ENCODE measurements at places on chromosomes 4 and X. TPM values are rescaled to one million over a fixed set of nuclear protein-coding genes. Genes with fewer than 3 reads are reported as not detected.

DNA sequence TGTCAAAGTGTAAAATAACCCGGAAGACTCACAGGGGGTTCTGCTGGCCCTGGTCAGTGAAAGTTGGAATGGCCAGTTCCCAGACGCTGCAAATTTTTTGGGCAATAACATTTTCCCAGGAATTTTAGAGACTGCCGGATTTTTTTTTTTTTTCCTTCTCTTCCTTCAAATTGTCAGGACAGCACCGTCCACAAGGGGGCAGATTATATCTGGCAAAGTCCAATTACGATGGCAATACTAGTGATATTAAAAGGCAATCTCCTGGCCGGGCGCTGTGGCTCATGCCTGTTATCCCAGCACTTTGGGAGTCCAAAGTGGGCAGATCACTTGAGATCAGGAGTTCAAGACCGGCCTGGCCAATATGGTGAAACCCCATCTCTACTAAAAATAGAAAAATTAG, 20.5 kb downstream of the SLC25A5 start:
- no peak for DNase-seq
- H3K4me1 ChIP-seq, result peaks cover 6% of the 10 kb centered on the region
- H3K4me3 ChIP-seq, result no peak overlapping the region
- H3K27ac ChIP-seq, result no peak overlapping the region
- H3K36me3 ChIP-seq, result no peaks in the 10 kb centered on the region

DNA sequence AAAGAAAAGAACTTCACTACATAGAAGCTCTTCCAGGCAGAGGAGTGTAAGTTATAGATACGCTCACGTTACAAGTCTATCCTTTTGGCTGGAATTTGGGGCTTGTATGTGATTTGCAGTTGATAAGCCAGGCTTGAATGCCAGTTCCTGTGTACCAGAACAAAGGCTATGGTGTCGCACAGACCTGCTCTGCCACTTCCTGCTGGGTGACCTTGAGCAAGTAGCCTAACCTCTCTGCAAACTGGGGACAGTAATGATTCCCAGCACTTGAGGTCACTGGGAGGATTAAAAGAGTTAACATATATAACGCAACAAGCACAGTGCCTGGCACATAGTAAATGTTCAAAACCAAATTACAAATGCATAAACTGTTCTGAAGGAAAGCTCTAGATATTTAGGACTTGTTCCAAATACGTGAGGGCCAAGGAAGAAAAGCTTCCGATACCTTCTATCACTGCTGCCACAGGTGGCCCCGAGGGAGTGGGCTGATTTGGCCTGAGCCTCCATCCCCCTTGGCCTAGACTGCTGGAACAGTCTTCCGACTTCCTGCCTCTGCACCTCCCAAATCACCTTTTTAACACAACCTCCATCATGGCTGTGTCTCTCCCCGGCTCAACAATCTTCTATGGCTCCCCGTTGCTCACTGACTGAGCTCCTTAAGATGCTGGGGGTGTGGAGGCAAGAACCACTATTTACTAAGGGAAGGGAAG, 1.3 kb upstream of the SOWAHD start:
- peaks cover 39% of the 10 kb centered on the region for H3K4me1 ChIP-seq
- H3K36me3 ChIP-seq, result no peaks in the 10 kb centered on the region
- H3K4me3 ChIP-seq, result peak overlapping the region; percentile 77
- no peaks in the 10 kb centered on the region for H3K27me3 ChIP-seq
- no peak for DNase-seq

DNA sequence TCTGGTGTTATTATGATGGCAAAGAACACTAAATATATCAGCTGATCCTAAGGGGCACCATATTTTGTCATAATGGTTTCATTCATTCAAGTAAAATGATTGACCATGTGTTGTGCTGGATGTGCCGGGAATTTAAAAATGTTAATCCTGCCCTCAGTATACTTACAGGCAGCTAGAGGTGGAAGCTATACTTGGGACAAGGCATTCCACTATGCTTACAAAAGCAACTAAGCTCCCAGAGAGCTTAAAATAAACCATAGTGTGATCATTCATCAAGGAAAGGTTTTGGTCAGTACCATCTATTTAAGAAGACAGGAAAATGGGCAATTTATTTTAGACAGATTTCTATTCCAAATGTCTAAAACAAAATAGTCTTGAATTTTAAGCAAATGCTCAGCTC, 46.4 kb downstream of the NR3C2 start:
- peaks cover 1% of the 10 kb centered on the region for H3K4me1 ChIP-seq
- no peak for DNase-seq
- no peak overlapping the region for H3K4me3 ChIP-seq
- peaks cover 3% of the 10 kb centered on the region for H3K36me3 ChIP-seq

- H3K36me3 ChIP-seq, result no peaks in the 10 kb centered on the region
- H3K27me3 ChIP-seq, result no peaks in the 10 kb centered on the region
- H3K4me3 ChIP-seq, result no peak overlapping the region
- H3K4me1 ChIP-seq, result no peaks in the 10 kb centered on the region
Observed at GRCh38 chrX:36859231-36859630, 148.9 kb upstream of the FAM47C start.

DNA sequence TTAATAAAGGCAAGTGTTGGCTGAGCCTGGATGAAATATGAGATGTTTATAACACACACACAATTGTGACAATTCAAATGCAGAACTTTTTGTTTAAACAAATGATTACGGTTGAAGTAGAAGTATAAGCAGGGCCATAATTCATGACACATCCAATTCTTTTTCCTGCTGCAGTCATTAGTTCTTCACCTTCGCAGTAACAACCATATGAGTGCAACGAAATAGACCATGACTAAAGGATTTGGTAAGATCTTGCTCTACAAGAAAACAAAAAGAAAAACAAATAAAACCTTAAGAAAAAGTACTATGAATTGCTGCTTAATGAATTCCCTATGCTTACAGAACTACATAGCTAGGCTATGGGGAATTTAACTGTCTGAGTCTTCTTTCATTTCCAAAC, 13.9 kb upstream of the BMPR1B start:
- H3K4me1 ChIP-seq, result no peaks in the 10 kb centered on the region
- H3K4me3 ChIP-seq, result no peak overlapping the region
- H3K27me3 ChIP-seq, result peaks cover 4% of the 10 kb centered on the region
- no peak for DNase-seq

DNA sequence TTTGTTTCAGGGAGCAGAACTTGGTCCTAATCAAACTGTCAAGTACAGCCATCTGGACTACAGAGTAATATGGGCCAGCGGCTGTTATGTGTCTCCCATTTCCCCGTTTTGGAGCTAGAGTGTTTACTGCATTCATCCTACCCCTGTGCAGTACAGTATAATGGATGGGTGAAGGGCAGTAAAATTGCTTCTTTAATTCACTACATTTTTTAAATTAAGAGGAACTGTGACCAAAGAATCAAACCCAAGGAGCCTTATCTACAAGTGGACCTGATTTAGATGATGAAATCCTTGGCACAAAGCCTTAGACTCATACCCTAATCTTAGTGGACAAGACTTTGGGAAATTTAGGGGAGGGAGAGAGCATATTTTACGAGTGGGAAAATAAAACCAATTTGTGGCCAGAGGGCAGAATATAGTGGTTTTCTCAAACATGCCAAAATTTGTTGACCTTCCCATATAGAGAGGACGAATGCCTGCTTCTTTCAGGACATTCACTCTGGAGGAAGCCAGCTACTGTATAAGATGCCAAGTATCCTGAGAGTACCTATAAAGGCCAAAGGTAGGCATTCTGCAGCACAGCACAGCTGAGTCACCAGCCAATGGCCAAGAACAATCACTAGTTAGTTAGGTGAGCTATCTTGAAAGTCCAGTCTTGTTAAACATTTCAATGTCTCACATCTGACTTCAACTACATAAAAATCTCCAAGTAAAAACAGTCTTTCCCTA, 253.8 kb upstream of the KCNIP4 start:
- H3K27ac ChIP-seq, result no peak overlapping the region
- no peak for DNase-seq
- no peak overlapping the region for H3K4me3 ChIP-seq
- no peaks in the 10 kb centered on the region for H3K4me1 ChIP-seq
- H3K36me3 ChIP-seq, result no peaks in the 10 kb centered on the region

- H3K4me1 ChIP-seq, result no peaks in the 10 kb centered on the region
- H3K27me3 ChIP-seq, result no peaks in the 10 kb centered on the region
- no peaks in the 10 kb centered on the region for H3K36me3 ChIP-seq
- no peak overlapping the region for H3K4me3 ChIP-seq
- DNase-seq, result no peak
Observed at GRCh38 chr4:156378033-156378665, 424.5 kb upstream of the CTSO start.

GRCh38 chr4:23260511-23260910, 567.8 kb downstream of the GBA3 start:
- H3K4me3 ChIP-seq, result no peak overlapping the region
- no peak for DNase-seq
- H3K27ac ChIP-seq, result no peak overlapping the region
- peaks cover 3% of the 10 kb centered on the region for H3K27me3 ChIP-seq
- no peaks in the 10 kb centered on the region for H3K36me3 ChIP-seq

GRCh38 chr4:48490680-48491513, 845 bp downstream of the ZAR1 start:
- H3K27ac ChIP-seq, result no peak overlapping the region
- no peak overlapping the region for H3K4me3 ChIP-seq
- peaks cover 46% of the 10 kb centered on the region for H3K27me3 ChIP-seq
- H3K36me3 ChIP-seq, result peaks cover 3% of the 10 kb centered on the region

DNA sequence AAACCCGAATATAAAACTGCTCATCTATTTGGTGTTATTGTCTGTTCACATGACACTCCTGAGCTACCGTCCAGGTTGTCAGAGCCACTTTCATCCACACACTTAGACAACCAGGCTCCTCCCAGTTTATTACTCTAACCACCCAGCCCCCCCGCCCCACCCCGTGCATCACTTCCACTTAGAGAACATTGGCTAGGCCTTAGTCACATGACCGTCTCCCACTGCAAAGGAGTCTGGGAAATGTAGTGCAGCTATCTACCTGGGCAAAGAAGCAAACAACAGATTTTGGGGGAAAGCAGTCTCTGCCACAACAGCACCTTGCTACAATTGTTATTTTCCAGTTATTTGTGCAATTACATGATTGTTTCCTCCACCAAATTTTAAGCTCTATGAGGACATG, 57.6 kb upstream of the RBPJ start:
- DNase-seq, result no peak
- H3K4me1 ChIP-seq, result no peaks in the 10 kb centered on the region
- no peak overlapping the region for H3K4me3 ChIP-seq
- H3K27ac ChIP-seq, result no peak overlapping the region

GRCh38 chrX:723781-724180, 93.2 kb downstream of the SHOX start:
- DNase-seq, result no peak
- peaks cover 1% of the 10 kb centered on the region for H3K36me3 ChIP-seq
- H3K27me3 ChIP-seq, result no peaks in the 10 kb centered on the region
- no peaks in the 10 kb centered on the region for H3K4me1 ChIP-seq
- H3K4me3 ChIP-seq, result no peak overlapping the region
- H3K27ac ChIP-seq, result no peak overlapping the region

GRCh38 chr4:29262986-29263385, 1457.2 kb upstream of the PCDH7 start:
- H3K4me1 ChIP-seq, result no peaks in the 10 kb centered on the region
- no peaks in the 10 kb centered on the region for H3K36me3 ChIP-seq
- H3K27me3 ChIP-seq, result no peaks in the 10 kb centered on the region

GRCh38 chr4:19727141-19727540, 524.6 kb upstream of the SLIT2 start:
- H3K36me3 ChIP-seq, result no peaks in the 10 kb centered on the region
- no peaks in the 10 kb centered on the region for H3K27me3 ChIP-seq
- no peak overlapping the region for H3K27ac ChIP-seq

DNA sequence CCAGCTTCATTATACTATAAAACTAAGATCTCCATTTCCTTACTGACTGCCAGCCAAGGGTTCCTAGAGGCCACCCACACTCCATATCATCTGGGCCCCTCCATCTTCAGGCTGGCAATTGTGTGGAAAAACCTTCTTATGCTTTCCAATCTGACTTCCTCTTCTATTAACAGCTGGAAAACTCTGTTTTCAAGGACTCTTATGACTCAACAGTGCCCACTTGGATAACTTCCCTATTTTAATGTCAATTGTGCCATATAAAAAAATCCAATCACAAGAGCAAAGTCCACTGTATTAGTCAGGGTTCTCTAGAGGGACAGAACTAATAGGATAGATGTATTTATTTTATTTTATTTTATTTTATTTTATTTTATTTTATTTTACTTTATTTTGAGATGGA, 41.0 kb upstream of the CPEB2 start:
- no peaks in the 10 kb centered on the region for H3K27me3 ChIP-seq
- H3K4me1 ChIP-seq, result no peaks in the 10 kb centered on the region
- no peaks in the 10 kb centered on the region for H3K36me3 ChIP-seq
- no peak overlapping the region for H3K4me3 ChIP-seq
- no peak overlapping the region for H3K27ac ChIP-seq
- DNase-seq, result no peak

DNA sequence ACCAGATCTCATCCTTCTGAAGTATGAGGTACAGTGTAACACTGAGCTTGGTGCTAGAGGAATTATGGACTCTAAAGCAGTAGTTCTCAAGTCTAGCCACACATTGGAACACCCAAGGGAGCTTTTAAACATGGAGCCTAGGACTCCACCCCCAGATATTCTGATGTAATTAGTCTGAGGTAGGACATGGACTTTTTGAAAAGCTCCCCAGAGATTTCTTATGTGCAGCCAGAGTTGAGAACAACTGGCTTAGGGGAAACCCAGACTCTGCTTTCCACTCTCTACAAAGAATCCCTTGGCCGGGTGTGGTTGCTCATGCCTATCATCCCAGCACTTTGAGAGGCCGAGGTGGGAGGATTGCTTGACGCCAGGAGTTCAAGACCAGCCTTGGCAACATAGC, 11.6 kb upstream of the GDPD2 start:
- H3K4me3 ChIP-seq, result no peak overlapping the region
- H3K36me3 ChIP-seq, result peaks cover 7% of the 10 kb centered on the region
- no peaks in the 10 kb centered on the region for H3K27me3 ChIP-seq
- H3K27ac ChIP-seq, result no peak overlapping the region
- no peaks in the 10 kb centered on the region for H3K4me1 ChIP-seq

DNA sequence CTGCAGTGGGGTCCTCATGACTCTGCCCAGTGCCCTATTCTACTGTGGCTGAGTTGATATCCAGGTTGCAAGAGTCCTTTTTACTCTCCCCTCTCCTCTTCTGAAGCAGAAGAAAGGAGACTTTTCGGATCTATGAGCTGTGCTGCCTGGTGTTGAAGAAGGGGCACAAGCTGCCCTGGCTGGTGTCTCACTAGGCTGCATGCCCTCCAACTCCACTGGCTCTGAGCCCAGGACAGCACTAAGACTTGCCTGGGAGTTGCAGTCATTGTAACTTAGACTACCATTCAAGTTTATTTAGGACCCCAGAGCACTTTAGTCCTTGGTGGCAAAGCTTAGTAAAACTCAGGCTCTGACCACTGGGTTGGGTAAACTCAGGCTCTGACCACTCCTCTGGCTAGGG, 89.4 kb downstream of the GABRB1 start:
- no peak overlapping the region for H3K4me3 ChIP-seq
- no peaks in the 10 kb centered on the region for H3K4me1 ChIP-seq
- no peak overlapping the region for H3K27ac ChIP-seq

GRCh38 chr4:74309223-74309622, 953 bp downstream of the EPGN start:
- no peaks in the 10 kb centered on the region for H3K36me3 ChIP-seq
- H3K27ac ChIP-seq, result no peak overlapping the region
- DNase-seq, result no peak
- no peak overlapping the region for H3K4me3 ChIP-seq
- no peaks in the 10 kb centered on the region for H3K27me3 ChIP-seq

KIAA1210 gene
- not detected for total RNA-seq

PAGE2 gene
- total RNA-seq, result not detected

VSIG4 gene
- 0.30 TPM for total RNA-seq

OPN1MW3 gene
- total RNA-seq, result not detected

Measured in activated naive CD8-positive, alpha-beta T cell treated with anti-CD3 and anti-CD28 coated beads, Interleukin-2, amount 10 ng/mL, durations not matched to agents 7 days and 5 days (primary cell).